ENCODE measurements at places on chromosomes 4 and X. TPM values are rescaled to one million over a fixed set of nuclear protein-coding genes. Genes with fewer than 3 reads are reported as not detected.

The FGFR3 gene
- total RNA-seq, result 1.4 TPM

The TMEM150C gene
- 0.52 TPM for total RNA-seq

The ARHGEF38 gene
- 0.69 TPM for total RNA-seq

DNA sequence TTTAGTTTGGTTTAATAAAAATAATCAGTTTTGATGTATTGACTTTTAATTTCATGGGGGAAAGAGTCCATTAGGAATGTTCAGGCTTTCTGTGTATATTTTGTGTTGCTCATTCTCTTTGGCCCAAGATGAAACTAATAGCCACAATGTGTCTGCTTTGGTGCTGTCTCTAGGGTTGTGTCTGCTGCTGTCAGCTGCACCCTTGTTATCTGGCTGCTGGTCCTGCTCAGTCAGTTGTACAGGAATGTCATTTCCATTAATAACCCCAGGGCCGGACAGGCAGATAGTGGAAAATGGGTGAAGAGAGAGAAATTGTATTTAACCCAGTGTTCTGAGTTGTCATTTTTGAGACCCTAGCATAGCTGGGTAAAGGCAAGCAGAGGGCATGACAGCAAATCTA lies 115.1 kb downstream of the PHEX start:
- DNase-seq, result no peak

- no peak for DNase-seq
Measured at GRCh38 chr4:68954126-68954525, 2.5 kb upstream of the UGT2A3 start.

GRCh38 chr4:129526812-129527211 lies 430.9 kb downstream of the C4orf33 start:
- no peak for DNase-seq

DNA sequence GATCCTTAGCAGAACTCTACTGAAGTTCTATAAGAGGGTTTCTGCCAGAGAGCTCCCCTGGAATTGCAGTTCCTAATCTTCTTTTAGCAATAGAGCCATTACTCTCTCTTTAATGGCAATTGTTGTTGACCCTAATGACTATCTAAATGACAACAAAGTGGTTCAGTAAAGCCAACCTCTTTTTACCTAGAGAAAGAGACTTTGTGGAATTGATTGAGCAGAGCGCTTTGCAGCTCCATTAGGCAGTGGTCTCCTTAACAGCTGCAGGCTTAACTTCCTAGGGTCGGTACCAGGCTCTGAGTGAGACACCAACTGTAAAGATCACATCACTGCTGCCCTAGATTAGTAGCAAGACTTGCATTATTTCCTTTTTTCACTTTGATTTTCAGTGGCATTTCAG lies 1472.9 kb upstream of the TENM3 start:
- no peak for DNase-seq

- DNase-seq, result no peak
Measured at GRCh38 chrX:139647597-139647996, 60.4 kb downstream of the MCF2 start.

DNA sequence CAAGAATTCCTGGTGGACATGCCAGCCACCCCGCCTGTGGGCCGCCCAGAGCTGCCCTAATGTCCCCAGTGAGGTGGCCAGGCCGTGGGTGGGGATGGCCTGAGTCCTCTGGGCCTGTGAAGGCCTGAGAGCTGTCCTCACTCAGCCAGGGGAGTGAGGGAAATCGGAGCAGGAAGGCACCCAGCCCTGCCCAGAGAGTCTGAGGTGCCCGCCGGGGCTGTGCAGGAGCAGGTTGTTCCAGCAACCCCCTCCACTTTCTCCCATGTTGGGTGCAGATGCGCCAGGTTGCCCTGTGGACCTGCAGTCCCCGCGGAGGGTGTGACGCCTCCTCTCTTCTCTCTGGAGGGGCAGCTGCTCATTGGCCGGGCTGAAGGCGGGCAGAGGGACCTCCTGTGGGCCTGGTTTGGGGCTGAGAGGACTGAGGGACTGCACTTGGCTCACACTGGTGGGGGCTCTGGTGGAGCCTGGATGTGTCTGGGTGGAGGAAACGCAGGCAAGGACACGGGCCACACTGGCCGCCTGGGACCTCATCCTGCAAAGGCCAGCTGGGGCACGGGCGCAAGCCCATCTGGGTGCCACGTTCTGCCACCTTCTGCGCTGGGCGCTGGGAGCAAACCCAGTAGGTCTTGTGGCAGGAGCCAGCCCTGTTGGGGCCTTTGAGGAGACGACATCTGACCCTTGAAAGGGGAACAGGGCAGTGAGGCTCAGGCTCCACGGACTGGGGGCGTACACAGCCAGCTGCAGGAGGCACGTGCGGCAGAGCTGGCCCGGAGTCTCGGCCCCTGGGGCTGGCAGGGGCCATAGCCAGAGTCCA lies 14.0 kb downstream of the DOK7 start:
- DNase-seq, result no peak

- no peak for DNase-seq
Measured at GRCh38 chrX:13697455-13697854, 8.5 kb downstream of the RAB9A start.

- DNase-seq, result no peak
Measured at GRCh38 chr4:108359130-108359985, 190.6 kb upstream of the LEF1 start.

DNA sequence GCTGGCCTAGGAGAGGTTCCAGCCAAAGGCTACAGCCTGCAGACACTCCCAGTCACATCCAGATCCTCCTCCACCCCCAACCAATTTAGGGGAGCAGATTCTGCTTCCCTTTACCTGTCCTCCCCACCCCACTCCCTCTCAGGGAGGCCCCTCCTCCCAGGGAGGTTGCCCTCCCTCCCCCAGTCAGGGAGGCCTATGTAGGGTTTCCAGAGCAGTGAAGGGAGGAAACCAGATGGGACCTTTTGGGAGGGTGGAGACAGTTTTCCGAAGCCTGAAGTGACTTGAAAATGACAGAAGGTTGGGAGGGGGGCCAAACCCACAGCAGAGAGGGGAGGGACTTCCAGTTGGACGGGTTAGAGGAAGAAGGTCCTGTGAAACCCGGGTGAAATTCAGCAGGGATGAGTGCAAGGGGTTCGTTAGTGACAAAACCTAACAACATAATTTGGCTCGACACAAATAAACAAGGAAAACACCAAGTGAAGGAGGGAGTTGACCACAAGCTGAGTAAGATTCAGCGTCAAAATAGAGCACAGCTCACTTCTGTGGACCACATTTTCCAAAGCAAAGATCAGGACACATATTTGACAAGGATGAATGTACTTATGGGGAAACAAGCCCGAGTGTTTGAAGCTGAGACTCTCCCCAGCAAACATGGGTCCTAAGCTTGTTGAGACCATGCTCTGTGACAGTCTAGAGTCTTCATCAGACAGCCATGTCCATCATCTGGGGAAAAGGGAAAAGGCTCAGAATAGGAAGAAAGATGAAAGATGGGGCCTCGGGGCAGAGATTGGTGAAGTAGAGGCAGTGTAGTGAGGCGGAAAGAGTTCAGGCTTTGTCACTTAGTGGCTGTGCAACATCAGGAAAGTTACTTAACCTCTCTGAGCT lies 46.4 kb downstream of the PRPS1 start:
- DNase-seq, result peak; percentile 88

- DNase-seq, result peak; percentile 48
Measured at GRCh38 chrX:53441531-53442321, 7.6 kb upstream of the HSD17B10 start.

DNA sequence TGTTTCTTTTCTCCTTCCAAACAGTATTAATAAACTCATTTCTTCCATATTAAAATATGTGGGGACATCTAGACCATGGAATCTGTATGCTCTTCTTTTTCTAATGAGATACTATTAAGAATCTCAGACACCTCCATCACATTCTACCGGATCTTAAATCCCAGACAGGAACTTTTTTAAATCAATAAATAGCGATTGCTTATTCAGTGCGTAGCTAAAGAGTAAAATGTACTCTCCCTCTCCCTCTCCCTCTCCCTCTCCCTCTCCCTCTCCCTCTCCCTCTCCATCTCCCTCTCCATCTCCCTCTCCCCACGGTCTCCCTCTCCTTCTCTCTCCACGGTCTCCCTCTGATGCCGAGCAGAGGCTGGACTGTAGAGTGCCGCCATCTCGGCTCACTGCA lies 297.0 kb downstream of the HNRNPD start:
- no peak for DNase-seq

DNA sequence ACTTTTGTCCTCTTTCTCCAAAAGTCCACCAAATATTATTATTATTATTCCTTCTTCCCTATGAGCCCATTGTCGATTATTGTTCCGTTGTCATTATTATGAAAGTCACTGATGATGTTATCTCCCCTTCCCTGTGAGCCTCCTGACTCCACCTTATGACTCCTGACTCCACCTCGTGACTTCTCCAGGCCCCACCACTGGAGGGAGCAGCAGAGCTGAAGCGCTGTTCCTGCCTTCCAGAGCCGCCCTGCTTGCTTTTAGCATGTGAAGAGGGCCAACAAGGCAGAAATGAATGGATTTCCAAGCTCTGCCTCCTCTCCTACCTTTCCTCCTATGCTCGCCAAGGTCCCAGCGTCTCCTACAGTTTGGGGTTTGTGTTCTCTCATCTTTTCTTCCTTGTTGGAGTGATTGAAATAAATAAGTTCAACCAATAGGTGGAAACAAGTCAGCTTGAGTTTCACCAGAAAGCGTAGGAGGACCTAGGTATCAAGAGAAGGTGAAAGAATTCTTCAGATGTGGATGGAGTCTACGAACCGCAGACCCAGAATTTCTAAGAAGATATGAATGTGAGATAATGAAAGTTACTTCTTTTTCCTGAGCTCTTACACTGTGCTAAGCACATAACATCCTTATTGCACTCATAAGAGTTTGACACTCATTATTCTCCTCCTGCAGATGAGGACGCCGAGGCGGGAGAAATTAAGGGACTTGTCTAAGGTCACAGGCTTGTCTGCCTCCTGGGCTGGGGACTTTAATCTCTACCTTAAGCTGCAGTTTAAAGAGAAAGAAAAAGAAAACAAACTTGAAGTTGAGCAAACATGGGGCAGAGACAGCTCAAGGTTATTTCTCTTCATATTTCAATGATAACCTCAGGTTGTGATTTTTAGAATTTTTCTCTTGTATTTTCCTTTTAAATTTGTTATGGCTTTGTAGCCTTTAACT lies 26.1 kb downstream of the IGSF1 start:
- no peak for DNase-seq

DNA sequence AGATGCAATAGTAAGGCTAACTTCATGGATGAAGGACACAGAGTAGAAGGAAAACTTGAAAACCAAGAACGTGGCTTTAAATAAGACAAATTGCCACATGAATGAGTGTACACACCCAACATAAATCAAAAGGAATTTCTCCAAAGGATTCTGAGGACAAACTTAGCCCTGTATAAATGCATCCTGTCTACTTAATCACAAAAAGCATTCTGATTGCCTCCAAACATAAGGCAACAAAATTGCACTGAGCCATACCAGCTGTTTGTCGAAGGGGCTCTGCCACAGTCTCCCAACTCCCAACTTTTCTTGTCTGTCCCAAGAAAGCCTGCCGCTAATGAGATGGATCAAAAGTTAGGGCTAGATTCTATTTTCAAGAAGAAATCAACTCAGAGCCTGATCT lies 194.3 kb downstream of the SOWAHB start:
- peak; percentile 44 for DNase-seq

- no peak for DNase-seq
Measured at GRCh38 chrX:152725409-152725808, 8.1 kb downstream of the CSAG1 start.

GRCh38 chr4:107906458-107907100 lies 24.8 kb upstream of the CYP2U1 start:
- no peak for DNase-seq

DNA sequence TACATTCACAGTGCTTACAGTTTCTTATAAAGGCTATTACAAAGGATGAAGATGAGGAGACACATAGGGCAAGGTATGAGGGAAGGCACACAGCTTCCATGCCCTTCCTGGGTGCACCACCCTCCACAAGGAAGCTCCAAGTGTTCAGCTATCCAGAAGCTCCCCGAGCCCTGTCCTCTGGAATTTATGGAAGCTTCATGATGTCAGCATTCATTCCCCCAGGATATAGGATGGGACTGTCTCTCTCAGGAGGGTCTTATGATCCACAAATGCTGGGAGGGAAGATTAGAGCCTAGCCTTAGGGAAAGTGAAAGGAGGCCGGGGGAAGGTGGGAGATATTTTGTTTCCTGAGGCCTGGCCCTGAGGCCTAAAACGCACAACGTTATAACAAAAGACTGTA lies 236.0 kb downstream of the ANK2 start:
- no peak for DNase-seq

DNA sequence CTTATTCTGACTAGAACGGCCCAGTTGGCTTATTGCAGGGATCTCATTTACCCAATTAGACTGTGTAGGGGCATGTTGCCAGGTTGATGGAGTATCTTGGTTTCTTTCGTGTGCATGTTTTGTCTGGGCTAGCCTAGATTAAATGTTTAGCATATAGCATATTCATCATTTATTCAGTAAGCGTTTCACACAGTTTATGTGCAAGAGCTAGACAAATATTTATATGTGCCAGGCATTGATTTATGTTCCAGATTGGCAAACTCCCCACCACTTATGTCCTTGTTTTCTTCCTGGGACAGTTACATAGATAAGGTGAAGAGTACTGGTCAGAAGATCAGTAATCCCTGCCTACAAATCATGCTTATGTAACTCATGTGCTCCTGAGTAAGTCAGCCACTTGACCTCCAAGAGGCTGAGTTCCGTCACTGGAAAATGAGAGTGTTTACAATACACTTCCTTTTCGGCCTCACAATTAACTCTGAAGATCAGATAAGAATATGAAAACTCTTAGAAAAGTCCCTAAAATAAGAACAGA lies 57.2 kb downstream of the RUFY3 start:
- DNase-seq, result no peak

DNA sequence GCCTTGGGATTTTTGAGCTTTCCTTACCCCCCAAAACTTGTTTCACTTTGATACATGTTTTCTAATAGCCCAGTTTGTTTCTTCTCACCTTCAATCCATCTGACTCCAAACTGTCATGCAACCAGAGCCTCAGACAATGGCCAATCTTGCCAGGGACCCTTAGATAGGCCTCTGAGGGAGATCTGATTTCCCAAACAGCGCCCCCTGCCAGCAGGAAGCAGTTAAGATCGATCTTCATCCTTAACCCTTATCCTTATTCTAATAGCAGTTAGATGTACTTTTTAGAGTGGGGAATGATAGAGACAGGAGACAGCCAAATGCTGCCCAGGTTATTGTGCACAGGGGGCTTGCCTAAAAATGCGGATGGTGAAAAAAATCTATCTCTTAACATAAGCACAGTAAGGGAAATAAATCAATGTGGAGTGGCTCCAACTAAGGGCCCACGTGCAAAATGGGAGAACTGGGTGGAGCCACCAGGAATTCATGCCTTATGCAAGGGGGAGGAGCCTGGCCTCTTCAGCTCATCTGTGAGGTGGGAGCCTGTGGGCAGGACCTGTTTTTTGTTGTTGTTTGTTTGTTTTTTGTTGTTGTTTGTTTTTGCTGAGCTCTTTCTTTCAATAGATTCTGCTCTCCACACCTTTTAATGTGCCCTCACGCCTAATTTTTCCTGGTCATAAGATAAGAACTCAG lies 833.6 kb upstream of the AGA start:
- DNase-seq, result no peak

- DNase-seq, result no peak
Measured at GRCh38 chr4:107977966-107978705, 11.6 kb upstream of the HADH start.

- DNase-seq, result no peak
Measured at GRCh38 chrX:150887906-150888465, 10.5 kb downstream of the CD99L2 start.

All from renal cortical epithelial cell (primary cell).